CD4-positive, alpha-beta T cell treated with Interleukin-17A for 1 hour (primary cell): ENCODE measurements at places on chromosomes 2 and 18.

GRCh38 chr2:195413944-195414343, 243.1 kb upstream of the SLC39A10 start:
- DNase-seq = no peak

- no peak for DNase-seq
Measured at GRCh38 chr2:42050010-42050702, 2.3 kb downstream of the PKDCC start.

DNA sequence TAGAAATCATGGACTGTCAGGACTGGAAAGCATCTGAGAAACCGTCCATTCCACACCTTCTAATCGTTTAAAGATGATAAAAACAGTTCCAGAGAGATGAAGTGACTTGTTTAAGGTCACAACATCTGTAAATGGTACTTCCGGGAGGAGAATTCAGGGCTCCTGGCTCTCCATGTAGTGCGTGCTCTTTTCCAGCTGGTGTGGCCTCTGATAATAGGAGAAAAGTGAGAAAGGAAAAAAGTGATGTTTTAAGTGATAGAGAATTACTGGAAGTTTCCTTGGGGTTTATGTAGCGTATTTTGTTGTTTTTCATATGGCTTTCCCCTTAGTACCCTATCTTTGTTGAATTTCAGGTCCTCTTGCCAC, 663 bp downstream of the C2orf49 start:
- no peak for DNase-seq

DNA sequence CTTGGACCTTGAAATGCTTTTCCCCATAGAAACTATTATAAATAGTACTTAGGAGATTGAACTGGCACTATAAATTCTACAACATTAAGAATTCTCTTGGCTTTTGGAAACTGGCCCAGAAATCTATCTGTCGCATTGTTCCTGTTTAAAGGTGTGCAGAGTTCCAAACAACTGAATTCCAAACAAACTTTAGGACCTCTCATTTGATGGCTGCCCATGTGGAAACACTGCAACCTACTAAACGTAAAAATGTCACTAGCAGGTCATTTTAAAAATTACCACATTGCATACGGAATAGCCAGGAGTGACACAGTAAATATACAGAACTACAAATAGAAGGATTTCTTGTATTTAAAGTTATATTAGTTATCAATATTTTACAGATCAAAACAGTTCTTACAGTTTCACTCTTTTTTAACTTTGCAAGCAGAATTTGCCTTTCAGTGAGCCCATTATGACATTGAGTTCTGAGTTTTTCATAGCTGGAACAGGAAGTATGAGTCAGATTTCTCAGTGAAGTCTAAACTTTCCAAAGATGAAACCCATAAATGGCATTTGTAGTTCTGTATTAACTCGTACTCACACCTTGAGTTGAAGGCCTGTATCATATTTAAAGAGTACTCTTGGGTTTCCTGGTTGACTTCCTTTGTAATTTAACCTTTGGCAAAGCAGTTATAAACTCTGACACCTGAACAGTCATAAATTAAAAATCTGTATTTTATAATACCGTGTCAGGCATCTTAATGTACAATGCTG, 142.3 kb upstream of the BOD1L2 start:
- DNase-seq = peak; percentile 32

DNA sequence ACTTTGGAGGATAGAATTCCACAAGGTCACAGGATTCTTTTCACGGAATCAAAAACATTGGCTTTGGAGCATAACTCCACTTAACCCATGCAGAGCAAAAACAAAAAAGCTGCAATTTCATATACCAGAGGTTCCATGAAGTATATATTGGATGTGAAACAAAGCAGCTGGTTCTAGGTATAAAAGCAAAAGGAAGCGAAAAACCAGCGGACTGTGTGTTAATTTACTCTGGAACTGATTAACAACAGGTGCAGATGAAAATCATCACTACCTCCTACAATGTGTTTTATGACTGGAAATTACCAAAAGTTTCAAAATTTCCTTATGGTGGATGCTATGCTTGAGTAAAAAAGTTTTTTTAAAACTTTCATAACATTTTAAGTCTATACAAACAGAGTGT, 54.4 kb upstream of the LINC00305 start:
- no peak for DNase-seq

DNA sequence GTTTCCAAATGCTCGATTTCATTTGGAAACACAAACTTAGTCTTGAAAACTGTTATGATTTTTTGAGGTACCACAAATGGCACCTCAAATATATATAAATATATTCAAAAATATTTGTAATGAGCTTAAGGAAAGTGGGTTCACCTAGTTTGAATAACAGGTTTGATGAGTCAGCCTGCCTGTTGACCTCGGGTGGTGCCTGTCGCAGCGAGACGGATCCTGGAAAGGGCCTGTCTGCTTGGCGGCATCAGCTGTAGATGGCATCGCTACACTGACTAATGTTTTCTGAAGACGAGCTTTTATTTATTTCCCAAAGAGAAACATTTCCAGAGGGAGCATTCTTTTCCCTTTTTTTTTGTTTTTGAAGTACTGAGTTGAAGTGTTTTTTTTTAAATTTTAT, 6.9 kb downstream of the ALLC start:
- no peak for DNase-seq

GRCh38 chr2:113053666-113054065, 999 bp upstream of the IL36B start:
- DNase-seq = no peak
